ENCODE measurements at places on chromosomes 3 and 15. TPM values are rescaled to one million over a fixed set of nuclear protein-coding genes. Genes with fewer than 3 reads are reported as not detected.

DNA sequence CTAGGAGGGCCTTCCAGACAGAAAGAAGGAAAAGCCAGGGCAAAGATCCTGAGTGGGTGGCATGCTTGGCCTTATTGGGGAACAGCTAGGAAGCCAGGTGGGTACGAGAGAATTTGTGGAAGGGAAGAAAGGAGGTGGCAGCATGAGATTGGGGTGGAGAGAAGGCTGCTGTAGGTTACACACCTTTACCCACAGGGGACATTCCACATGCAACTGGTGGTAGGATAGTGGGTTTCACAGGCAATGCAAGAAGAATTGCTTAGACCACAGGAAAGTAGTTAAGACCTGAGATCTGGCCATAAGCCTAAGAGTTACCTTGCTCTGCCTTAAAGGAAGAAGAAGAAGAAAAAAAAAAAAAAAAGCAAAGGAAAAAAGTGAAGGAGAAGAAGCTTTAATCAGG, 19.8 kb downstream of the ANP32A start:
- H3K27me3 ChIP-seq: no peaks in the 10 kb centered on the region
- no peak overlapping the region for H3K4me3 ChIP-seq
- no peak for DNase-seq

- no peaks in the 10 kb centered on the region for H3K4me1 ChIP-seq
- H3K27me3 ChIP-seq: no peaks in the 10 kb centered on the region
These were observed 1294.1 kb downstream of the NSUN3 start for GRCh38 chr3:95356764-95357501.

Gene P2RY12
- total RNA-seq: not detected

Gene PPP2R3A
- 0.49 TPM for total RNA-seq

Gene ACTC1
- total RNA-seq: not detected

Gene PEAK1
- total RNA-seq: 28.2 TPM

DNA sequence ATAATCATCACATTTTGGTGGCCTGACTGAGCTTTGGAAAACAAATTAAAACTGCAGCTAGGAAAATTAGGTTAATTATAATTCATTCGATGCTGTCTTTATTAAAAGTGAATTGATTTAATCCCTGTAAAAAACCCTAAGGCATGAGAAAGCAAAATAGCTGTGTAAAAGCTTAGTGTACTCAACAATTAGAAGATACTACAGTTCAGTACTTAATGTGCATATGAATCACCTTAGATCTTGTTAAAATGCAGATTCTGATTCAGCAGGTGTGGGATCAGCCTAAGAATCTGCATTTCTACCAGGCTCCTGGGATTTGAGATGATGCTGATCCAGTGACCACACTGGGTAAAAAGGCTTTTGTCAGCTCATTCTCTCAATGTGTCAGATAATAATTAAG, 559.9 kb upstream of the GOLIM4 start:
- H3K36me3 ChIP-seq: no peaks in the 10 kb centered on the region
- H3K4me3 ChIP-seq: no peak overlapping the region
- no peaks in the 10 kb centered on the region for H3K4me1 ChIP-seq
- no peak overlapping the region for H3K27ac ChIP-seq
- DNase-seq: no peak

DNA sequence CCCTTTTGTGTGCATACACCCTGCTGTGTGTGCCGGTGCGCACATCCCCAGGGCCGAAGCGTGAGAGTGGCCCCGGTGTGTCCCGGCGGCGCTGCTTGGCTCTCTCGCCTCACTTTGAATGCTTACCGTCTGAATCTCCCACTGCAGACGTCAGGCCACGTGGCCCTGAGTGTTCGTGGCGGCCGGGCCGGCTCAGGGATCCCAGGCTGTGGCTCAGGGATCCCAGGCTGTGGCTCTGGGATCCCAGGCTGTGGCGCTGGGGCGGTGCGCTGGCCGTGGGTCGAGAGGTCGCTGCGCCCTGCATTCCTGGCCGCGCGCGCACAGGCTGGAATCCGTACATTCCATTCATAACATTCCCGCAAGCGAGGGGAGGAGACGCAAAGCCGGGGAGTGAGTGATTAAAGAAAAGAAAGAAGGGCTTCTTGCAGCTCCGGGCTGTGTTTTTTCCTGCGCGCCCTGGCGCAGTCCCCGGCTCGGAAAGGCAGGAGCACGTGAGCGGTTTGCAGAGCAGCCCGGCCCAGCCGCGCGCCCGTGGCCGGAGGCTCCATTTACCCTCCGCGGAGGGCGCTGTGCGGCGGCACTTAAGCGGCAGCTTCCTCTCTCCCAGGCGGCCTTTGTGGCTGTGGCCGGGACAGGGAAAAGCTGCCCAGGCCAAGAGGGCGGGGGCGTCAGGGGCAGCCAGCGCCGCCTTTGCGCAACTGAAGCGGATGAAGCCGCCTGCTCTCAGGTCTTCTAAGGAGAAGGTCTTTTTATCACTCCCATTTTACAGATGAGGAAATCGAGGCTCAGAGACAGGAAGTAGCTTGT, 87.0 kb upstream of the ALDH1L1 start:
- H3K4me1 ChIP-seq: no peaks in the 10 kb centered on the region
- H3K27ac ChIP-seq: no peak overlapping the region
- H3K27me3 ChIP-seq: peaks cover 9% of the 10 kb centered on the region
- no peak for DNase-seq
- H3K36me3 ChIP-seq: no peaks in the 10 kb centered on the region

Gene FGF12
- total RNA-seq: not detected

Gene CACNA2D3
- not detected for total RNA-seq

GRCh38 chr3:59832702-59833101, 782.9 kb upstream of the CFAP20DC start:
- H3K27ac ChIP-seq: no peak overlapping the region
- H3K36me3 ChIP-seq: peaks cover 23% of the 10 kb centered on the region
- DNase-seq: no peak
- no peaks in the 10 kb centered on the region for H3K27me3 ChIP-seq
- H3K4me3 ChIP-seq: no peak overlapping the region

- H3K27me3 ChIP-seq: no peaks in the 10 kb centered on the region
- H3K4me3 ChIP-seq: peak overlapping the region; percentile 73
- H3K36me3 ChIP-seq: peaks cover 27% of the 10 kb centered on the region
These were observed 84.8 kb downstream of the SMAD3 start for GRCh38 chr15:67150023-67150860.

DNA sequence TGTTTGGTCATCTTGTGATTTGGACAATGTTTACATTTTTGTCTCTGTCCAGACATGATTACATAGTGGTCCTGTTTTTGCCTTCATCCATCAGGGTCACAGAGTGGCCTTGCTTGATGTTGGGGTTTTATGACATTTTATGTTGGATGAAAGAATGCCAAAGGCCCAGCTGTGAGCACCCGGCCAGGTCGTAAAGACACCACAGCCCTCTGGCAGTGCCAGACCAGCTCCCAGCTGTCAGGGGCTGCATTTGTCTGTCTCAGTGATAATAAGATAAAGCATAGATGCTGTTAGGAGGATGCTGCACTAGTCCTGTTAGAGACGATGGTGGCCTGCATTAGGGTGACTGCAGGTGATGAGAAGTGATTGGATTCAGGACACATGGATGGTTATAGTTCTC, 117.5 kb downstream of the FAM174B start:
- no peaks in the 10 kb centered on the region for H3K4me1 ChIP-seq
- H3K36me3 ChIP-seq: no peaks in the 10 kb centered on the region
- H3K27ac ChIP-seq: no peak overlapping the region
- no peaks in the 10 kb centered on the region for H3K27me3 ChIP-seq

GRCh38 chr3:30286007-30286669, 320.3 kb upstream of the TGFBR2 start:
- peaks cover 2% of the 10 kb centered on the region for H3K36me3 ChIP-seq
- H3K27me3 ChIP-seq: no peaks in the 10 kb centered on the region
- no peak overlapping the region for H3K4me3 ChIP-seq
- no peak for DNase-seq
- H3K4me1 ChIP-seq: peaks cover 26% of the 10 kb centered on the region

GRCh38 chr3:173796890-173797289, 399.3 kb downstream of the NLGN1 start:
- H3K4me1 ChIP-seq: no peaks in the 10 kb centered on the region
- DNase-seq: no peak
- no peak overlapping the region for H3K27ac ChIP-seq
- H3K4me3 ChIP-seq: no peak overlapping the region

Gene PML
- 61.3 TPM for total RNA-seq

DNA sequence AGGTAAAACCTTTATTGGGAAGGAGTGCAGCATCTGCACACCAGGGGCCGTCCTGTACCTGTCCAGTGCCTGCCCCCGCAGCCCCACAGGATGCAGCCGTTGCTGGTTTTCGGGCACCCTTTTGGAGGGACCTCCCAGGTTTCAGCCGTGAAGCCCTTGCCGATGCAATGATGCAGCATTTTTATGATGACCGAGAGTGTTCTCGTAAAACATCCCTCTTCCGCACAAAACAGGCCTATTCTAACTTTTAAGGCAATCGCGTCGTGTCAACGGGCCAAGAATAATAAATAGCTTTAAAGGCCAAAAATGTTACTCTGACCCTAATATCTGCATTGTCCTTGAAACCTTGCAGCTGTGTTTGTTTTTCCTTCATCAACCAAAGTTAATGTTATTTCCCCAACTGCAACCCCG, 126.1 kb downstream of the LRRK1 start:
- H3K4me1 ChIP-seq: no peaks in the 10 kb centered on the region
- H3K4me3 ChIP-seq: no peak overlapping the region
- peaks cover 21% of the 10 kb centered on the region for H3K27me3 ChIP-seq

Gene MYLK
- 0.21 TPM for total RNA-seq

DNA sequence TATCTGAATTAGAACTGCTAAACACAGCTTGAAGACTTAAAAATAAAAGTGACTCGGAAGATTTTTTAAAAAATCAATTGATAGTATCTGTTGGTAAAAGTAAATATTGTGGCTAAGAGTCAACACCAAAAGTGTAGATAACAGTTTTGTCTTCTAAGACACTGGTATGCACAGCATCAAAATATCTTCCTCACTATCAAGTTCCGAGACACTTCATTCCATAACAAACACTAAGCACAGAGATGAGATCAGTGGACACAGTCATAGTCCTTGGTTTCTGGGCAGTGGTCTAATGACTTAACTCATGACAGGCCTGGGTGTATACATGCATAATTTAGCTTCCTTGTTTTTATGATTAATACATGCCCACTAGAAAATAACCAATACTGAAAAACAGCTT, 63.2 kb downstream of the PXYLP1 start:
- peaks cover 12% of the 10 kb centered on the region for H3K4me1 ChIP-seq
- peaks cover 26% of the 10 kb centered on the region for H3K36me3 ChIP-seq
- H3K27ac ChIP-seq: peak overlapping the region; percentile 4
- H3K4me3 ChIP-seq: peak overlapping the region; percentile 76
- peaks cover 1% of the 10 kb centered on the region for H3K27me3 ChIP-seq
- no peak for DNase-seq

DNA sequence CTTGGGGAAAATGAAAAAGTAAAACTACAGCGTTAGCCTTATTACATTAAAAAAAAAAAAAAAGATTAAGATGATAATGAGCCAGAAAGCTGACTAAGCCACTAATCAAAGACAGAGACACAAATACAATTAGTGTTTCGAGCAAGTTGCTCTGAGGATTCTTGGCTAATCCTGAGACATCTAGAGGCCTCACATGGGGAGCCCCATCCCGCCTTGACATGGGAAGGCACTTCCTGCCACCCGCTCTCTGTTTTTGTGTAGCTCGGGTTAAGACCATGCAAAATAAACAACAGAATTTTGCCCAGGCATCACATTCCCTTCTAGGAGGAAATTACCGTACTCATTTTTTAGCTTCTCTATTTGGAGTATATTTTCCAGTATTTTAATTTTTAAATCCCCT, 15.3 kb downstream of the HESX1 start:
- peaks cover 10% of the 10 kb centered on the region for H3K27me3 ChIP-seq
- H3K36me3 ChIP-seq: no peaks in the 10 kb centered on the region
- no peak overlapping the region for H3K27ac ChIP-seq
- no peaks in the 10 kb centered on the region for H3K4me1 ChIP-seq
- no peak overlapping the region for H3K4me3 ChIP-seq

Gene PLSCR2
- not detected for total RNA-seq

- no peak for DNase-seq
- no peaks in the 10 kb centered on the region for H3K36me3 ChIP-seq
- peaks cover under 1% of the 10 kb centered on the region for H3K4me1 ChIP-seq
- H3K27ac ChIP-seq: no peak overlapping the region
- H3K4me3 ChIP-seq: no peak overlapping the region
- no peaks in the 10 kb centered on the region for H3K27me3 ChIP-seq
These were observed 99.8 kb downstream of the TRIM69 start for GRCh38 chr15:44836094-44836493.

Gene FETUB
- total RNA-seq: not detected

GRCh38 chr15:92819278-92820235, 80.6 kb upstream of the CHD2 start:
- no peaks in the 10 kb centered on the region for H3K36me3 ChIP-seq
- peak overlapping the region; percentile 90 for H3K4me3 ChIP-seq
- peak overlapping the region; percentile 96 for H3K27ac ChIP-seq
- DNase-seq: peak; percentile 73

GRCh38 chr15:89398896-89399237, 64.2 kb upstream of the POLG start:
- peak overlapping the region; percentile 59 for H3K4me3 ChIP-seq
- H3K27me3 ChIP-seq: peaks cover 66% of the 10 kb centered on the region
- H3K36me3 ChIP-seq: no peaks in the 10 kb centered on the region
- no peak for DNase-seq

GRCh38 chr3:143192193-143192592, 72.6 kb downstream of the CHST2 start:
- no peak overlapping the region for H3K4me3 ChIP-seq
- no peak for DNase-seq
- no peaks in the 10 kb centered on the region for H3K27me3 ChIP-seq
- H3K36me3 ChIP-seq: no peaks in the 10 kb centered on the region

DNA sequence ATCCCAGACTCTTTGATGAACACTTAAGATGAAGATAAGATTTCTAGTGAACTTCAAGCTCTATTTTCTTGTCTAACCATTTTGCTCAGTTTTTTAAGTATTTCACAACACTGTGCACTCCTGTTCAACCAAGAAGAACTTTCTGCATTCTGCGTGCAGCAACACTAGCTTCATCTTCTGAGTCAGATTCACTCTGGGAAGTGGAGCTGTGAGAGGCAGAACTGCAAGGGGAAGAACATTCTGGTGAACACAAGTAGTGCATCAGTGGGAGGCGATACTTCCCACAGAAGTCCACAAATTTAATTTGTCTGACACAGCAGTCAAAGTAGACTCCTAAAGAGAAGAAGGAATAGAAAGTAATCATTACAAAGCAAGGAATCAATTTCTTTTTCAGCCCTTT, 18.1 kb downstream of the LRRC58 start:
- no peak for DNase-seq
- no peaks in the 10 kb centered on the region for H3K27me3 ChIP-seq
- H3K27ac ChIP-seq: no peak overlapping the region
- H3K4me3 ChIP-seq: no peak overlapping the region
- peaks cover 6% of the 10 kb centered on the region for H3K4me1 ChIP-seq
- H3K36me3 ChIP-seq: peaks cover 40% of the 10 kb centered on the region

DNA sequence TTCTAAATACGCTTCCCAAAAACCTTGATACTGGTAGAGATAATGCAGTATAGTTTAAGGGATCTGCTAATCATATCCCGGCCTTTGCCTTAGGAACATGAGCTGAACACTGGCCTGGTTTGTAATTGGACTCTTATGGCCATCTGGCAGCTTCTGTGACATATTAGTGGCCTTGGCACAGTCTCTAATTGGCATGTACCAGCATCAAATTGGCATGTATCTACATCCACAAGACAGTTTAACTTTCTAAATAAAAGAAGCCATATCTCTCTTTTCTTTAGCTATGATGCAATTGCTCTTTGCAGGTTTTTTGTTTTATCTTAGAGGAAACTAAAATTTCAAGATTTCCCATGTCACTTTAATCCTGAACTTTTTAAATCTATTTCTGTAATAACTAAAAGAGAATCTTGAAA, 44.6 kb upstream of the FILIP1L start:
- peaks cover 34% of the 10 kb centered on the region for H3K36me3 ChIP-seq
- H3K27ac ChIP-seq: no peak overlapping the region
- H3K4me3 ChIP-seq: no peak overlapping the region
- H3K4me1 ChIP-seq: peaks cover 3% of the 10 kb centered on the region

Gene TRH
- total RNA-seq: not detected
